Activated CD4-positive, CD25-positive, alpha-beta regulatory T cell (primary cell): ENCODE measurements at places on chromosomes 2 and 18.

- no peak for DNase-seq
These were observed at the start of gene PTH2R for GRCh38 chr2:208406474-208407451. Gene PTH2R (plus strand): TSS chr2:208406792. CDS start chr2:208407044, 252 bp downstream.

GRCh38 chr2:168060986-168061750, 186.2 kb downstream of the STK39 start:
- DNase-seq, result no peak

GRCh38 chr2:226526716-226527115, 272.9 kb downstream of the IRS1 start:
- no peak for DNase-seq

DNA sequence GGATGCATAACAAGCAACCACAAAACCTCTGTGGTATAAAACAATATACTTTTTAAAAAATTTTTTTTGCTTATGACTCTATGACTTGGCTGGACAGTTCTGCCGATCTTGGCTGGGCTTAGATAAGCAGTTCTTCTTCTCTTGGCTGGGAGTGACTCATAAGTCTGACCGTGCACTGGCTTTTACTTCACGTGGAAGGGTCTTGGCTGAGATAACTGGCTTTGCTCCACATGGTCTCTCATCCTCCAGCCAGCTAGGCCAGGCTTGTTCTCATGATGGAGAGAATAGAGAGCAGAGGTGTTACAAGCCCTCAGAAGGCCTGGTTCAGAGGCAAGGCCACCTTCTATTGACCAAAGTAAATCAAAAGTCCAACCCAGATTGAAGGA, 178.9 kb upstream of the SERPINE2 start:
- no peak for DNase-seq

GRCh38 chr2:198186257-198186656, 381.9 kb downstream of the PLCL1 start:
- DNase-seq, result no peak

GRCh38 chr2:8545695-8546611, 135.9 kb upstream of the ID2 start:
- DNase-seq, result no peak

- no peak for DNase-seq
These were observed 11.3 kb upstream of the TEX44 start for GRCh38 chr2:231581328-231581727.
